GM12865 (cell line): ENCODE measurements at places on chromosomes 2 and 18.

GRCh38 chr18:79819968-79820351, 22.2 kb downstream of the KCNG2 start:
- peak; percentile 38 for DNase-seq

- no peak for DNase-seq
Observed at GRCh38 chr2:239587311-239587731, 186.5 kb upstream of the HDAC4 start.

DNA sequence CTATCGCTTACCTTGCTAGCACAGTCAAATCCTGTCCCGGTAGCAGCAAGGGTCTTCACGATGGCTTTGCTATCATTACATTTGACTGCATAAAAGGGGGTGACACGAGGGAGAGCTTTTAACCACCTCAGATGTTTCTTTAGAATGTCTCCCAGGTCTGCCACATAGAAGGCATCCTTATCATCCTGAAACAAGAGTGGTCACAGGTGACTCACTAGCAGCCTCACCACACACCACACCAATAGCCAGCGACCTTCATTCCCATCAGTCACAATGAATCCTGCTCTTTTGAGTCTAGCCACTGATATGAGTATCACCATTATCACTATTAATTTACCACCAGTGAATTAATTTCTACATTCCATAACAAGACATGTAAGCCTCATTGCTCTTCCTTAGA, 3.7 kb downstream of the ODC1 start:
- peak; percentile 57 for DNase-seq

- DNase-seq = no peak
Observed at GRCh38 chr2:128354726-128355470, 36.2 kb upstream of the HS6ST1 start.

GRCh38 chr18:44464398-44465180, 216.1 kb upstream of the SETBP1 start:
- no peak for DNase-seq

DNA sequence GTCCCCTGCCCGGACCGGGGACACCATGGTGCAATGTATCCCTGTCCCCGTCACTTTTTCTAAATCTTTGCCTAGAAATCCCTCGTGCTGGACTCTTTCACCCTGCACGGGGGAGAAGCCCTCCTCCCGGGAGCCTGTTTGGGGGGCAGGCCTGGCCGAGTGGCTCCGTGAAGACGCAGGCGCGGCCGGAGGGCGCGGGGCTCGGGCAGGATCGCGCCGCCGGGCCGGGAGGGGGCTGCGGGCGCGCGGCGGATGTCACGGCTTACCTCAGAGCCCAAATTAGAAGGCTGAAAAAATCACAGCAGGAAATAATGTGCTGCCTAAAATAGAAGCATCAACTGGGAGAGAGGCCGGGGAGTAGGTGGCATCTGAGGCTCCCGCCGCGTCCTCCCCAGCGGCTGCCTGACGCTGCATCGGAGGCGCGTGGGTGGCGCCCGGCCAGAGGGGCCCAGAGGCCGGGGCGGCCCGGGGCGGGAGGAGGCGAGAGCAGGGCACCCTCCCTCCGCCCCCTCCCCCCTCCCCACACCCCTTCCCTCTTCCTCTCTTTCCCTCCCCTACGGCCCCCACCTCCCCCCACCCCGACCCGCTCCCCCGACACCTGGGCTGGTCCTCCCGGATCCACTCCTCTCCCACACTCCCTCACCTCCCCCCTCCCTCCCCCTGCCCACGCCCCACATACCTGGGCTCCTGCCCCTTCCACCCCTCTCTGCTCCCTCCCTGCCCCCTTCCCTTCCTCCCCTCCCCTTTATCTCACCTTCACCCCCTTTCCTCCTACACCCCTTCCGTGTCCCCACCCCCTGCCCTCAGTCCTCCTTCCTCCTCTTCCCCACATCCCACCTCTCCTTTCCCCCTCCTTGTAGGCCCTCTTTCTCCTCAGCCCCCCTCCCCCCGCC, 51.9 kb downstream of the SLC4A1AP start:
- peak; percentile 22 for DNase-seq

DNA sequence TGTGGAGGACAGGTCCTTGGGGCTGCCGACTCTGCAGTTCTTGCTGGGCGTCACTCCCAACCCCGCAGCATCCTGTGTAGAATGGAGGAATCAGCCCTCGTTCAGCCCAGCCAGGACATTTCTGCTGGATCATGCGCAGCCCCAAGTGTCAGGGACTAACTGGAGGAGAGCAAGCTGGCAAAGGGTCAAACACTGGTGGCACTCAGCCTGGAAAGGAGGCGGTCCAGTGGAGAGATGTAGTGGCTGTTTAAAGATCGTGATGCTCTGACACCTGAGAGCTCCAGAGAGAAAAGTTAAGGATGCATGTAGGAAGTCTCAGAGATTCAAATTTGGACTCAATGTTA, 63.6 kb upstream of the SH3RF3 start:
- DNase-seq = no peak

DNA sequence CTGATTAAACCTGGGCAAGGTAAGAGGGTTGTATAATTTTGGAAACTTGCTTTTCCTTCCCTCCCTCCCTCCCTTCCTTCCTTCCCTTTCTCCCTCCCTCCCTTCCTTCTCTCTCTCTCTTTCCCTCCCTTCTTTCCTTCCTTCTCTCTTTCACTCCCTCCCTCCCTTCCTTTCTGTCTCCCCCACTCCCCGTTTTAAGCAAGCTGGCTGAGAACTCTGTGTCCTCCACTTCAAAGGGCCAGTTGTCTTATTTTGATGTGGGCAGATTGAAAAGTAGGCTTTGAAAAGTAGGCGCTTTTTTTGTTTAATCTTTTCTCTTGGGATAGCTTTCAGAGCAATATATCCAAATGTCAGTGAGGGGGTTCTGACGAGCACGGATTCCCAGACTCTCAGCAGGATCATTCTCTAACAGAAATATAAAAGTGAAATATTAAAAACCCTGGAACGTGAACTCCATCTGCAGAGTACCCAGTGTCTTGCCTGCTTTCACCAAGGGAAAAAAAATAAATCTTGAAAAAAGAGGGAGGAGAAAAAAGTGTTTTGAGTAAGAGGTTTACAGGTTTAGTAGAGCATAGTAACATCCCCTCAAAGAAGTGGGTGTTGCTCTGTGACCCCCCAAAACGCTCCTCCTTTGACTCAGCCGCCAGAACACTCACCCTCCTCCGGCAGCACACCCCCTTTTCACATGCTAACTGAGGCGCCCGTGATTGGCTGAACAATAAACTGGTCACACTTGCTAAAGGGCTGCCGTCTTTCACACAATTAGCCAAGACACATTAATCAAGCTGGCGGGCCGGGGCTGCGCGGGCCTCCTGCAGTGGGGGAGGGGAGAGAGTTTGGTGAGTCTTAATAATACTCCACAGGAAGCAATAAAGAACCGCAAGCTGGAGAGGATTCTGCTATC, 52.2 kb downstream of the CDK15 start:
- no peak for DNase-seq

DNA sequence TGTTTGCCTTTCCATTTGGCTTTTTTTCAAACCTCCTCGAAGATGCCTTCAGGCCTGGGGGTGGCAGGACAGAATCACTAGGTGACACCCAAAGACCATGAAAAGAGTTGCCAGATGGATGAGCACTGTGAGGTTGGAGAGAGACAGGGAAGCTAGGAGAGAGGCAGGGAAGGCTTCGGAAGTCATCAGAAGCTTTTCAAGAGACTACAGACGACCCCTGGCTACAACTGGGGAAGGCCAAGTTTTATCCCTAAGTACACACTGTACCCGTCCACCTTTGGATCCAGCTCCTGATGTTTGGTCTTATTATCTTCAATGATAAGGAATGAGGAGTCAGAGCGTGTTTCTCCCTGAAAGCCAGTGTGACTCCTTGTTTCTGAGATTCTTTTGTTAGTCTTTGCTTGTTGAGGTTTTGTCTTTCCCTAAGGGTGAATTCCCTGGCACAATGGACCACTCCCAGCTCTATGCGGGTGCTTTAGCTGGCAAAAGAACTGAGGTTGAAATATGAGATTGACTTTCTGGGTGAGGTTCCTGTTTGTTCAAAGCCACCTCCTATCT, 33.4 kb upstream of the SLC9A2 start:
- DNase-seq = no peak

DNA sequence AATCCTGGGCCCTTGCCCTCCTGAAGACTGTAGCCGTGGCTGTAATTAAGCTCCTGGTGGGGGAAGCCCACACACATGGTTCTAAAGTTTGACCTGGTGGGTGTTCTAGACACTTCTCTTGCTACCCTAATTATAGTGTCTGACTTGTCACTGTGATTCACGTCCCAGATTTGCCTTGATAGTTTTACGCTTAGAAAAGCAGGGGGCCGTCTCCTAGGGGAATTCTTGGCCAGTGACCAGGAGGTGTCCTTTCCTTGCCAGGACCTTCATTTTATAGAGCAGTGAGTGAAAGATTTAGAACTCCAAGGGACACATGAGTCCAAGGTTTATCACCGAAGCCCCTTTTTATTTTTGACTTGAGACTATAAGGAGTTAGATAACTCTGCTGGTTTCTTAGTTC, 9.0 kb downstream of the TMEM214 start:
- DNase-seq = no peak

DNA sequence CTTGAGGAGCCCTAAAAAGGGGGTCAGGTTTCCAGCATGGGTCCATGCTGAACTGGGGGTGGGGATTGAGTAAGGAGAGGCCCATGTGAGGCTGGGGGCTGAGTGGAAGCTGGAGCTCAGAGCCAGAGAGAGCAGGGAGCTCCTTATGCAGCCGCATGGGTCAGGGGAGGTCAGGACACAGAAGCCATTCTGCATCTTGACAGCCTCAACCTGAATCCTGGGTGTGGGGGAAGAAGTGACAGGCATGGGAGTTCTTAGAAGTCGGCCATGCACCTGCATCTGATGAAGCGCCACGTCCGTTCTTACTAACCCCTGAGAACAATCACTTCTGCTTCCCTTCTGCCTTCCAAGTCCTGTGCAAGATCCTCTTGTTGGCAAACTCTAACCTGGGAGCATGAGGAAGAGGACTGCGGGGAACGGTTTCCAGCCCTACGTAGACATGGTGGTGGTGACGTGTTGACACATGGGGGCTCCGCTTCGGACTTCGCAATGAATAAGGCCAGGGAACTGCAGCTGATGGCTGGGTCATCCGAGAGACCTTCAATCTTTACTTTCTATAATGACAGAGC, 22.3 kb downstream of the GNLY start:
- DNase-seq = no peak

DNA sequence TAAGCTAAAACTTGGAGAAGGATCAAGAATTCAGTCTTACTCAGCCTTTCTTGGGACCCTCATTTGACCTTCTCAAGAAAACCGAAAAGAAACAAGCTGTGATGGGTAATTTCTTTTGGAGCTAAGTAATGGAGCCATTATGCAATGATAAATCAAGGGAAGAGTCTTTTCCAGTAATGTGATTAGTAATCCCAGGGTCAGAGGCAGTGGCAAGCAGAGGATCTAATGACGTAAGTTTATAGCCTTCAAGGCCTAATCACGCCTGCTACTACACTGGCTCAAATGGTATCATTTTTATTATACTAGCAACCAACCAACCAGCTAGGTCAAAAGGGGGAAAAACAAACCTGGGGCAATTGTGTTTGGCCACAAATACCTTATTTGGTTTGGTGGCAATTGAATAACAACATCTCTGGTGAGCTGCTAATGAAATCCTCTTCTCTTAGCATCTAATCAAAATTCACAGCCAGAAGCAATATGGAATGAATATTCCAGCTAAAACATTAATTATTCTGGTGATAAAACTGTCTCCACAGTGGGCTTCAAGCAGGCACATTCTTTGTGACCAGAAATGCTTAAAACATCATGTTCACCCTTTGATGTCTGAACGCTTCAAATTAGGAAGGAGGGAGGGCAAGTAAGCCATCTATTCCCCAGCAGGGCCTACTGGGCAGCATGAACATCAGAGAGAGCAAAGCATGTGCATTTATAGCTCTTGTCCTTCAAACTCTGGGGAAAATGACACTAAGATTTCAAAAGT, 114.9 kb upstream of the SULT1C3 start:
- no peak for DNase-seq

DNA sequence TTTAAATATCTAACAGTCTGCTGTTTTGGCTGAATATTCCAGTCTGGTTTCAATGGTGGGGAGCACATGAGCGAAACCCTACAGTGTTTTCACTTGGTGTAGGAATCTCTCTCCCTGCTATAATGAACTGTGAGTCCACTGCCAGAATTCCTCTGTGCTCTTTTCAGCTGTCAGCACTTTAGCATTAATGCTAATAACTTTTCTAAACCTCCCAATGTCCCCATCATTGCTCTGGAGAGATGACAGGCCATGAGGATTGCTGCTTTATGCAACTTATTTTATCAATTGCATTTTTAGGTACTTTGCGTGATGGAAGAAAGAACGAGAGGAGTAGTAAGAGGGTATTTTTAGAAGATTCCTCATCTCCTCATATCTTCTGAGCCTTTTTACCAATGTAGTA, 25.3 kb downstream of the STK39 start:
- DNase-seq = no peak

GRCh38 chr2:9757501-9758264, 85.6 kb upstream of the TAF1B start:
- no peak for DNase-seq

DNA sequence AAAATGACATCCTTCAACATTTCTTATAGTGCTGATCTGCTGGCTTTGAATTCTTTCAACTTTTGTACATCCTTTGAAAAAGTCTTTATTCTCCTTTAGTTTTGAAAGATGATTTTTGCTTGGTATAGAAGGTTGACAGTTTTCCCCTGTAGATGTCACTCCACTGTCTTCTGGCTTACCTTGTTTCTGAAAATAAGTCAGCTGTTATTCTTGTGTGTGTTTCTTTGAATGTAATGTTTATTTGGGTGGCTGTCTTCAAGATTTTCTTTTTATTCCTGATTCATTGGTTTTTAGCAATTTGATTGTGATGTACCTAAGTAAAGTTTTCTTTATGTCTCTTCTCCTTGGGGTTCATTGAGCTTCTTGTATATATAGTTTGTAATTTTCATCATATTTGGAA, 47.6 kb downstream of the ACTR3 start:
- no peak for DNase-seq

DNA sequence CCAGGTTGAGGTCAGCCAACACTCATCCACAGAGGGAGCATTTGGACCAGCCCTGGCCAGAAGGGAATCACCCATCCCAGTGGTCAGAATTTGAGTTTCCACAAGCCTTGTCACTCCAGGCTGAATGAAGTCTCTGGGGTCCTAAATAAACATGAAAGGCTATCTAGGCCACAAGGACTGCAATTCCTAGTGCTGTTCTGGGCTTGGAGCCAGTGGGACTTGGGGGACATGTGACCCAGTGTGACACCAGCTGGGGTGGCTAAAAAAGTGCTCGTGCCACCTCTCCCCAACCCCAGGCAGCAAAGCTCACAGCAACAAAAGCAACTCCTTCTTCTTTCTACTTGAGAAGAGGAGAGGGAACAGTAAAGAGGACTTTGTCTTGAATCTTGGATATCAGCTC, 91.7 kb downstream of the MDH1 start:
- DNase-seq = no peak

DNA sequence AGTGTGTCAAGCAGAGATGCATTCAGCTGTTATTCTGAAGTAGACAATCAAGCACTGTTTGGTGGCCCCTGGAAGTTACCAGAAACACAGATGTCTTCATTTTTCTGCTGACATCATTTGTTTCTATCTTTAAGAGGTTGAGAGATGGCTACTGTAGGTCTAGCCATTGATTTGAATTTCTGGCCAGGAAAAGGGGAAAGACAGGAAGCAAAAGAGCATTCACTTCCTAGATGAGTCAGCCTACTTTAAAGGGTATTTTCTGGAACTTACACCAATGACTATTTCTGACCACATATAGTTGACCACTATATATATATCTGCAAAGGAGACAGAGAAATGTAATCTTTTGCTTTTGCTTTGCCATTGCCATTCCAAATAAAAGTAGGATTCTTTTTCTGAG, 900.1 kb upstream of the SOX11 start:
- DNase-seq = no peak
